GOT3 (cell line): ENCODE measurements at places on chromosomes 6 and 20.

GRCh38 chr6:90703336-90703735 lies 116.5 kb upstream of the MAP3K7 start:
- DNase-seq, result no peak

DNA sequence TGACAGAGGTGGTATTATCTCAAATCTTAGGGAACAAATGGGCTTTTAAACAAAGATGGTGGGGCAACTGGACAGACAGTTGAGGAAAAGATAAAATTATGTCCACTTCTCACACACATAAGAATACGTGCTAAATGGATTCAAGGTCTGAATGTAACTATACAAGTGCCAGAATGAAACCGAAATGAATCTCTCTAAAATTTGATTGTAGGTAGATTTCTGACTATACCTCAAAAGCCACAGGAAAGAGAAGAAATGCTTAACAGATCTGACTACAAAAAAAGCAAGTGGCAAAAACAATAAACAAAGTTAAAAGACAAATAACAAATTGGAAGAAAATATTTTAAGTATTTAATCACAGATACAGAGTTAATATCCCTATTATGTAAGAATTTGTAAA lies 182.7 kb upstream of the OLIG3 start:
- no peak for DNase-seq

DNA sequence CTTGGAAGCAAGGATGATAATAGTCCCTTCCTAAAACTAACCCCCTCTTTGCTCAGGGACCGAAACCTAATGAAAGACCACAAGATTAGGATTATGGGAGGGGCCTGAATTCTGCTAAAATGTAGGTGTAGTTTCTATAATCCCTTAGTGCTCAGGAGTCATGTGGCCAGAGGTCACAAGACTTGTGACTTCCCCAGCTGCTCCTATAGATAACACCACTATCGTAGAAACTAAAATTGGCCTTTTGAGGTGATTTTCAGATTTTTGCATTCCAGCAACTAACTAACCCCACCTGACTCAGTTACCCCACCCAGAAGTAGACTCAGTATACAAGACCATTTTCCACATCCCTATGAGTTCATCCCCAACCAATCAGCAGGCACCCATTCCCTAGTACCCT lies 42.1 kb downstream of the MDN1 start:
- no peak for DNase-seq

DNA sequence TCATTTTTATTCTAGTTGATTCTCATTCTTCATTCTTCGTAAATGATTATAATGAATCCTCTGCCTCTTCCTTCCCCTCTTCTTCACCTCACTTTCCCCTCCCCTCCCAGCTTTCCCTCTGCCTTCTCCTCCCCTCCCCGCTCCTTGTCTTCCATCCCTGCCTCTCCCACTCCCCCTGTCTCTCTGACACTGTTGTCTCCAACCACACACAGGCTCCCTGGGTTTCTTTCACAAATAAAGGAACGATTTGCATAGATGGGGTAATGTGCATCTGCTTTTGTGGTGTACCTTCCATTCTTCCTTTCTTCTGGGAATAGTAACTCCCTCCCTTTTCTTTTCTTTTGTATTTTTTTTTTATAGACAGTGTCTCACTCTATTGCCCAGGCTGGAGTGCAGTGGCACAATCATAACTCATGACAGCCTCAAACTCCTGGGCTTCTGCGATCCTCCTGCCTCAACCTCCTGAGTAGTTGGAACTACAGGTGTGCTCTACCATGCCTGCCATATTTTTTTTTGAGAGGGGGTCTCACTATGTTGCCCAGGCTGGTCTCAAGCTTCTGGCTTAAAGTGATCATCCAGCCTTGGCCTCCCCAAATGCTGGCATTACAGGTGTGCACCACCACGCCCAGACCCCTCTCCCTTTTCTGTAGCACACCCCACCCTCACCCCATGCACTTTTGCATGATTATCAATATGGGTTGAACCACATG lies 318.6 kb downstream of the PRKN start:
- DNase-seq, result no peak

- DNase-seq, result no peak
Measured at GRCh38 chr6:137043710-137044365, 927 bp downstream of the IL20RA start.

GRCh38 chr6:90098001-90098531 lies 198.6 kb downstream of the BACH2 start:
- no peak for DNase-seq

DNA sequence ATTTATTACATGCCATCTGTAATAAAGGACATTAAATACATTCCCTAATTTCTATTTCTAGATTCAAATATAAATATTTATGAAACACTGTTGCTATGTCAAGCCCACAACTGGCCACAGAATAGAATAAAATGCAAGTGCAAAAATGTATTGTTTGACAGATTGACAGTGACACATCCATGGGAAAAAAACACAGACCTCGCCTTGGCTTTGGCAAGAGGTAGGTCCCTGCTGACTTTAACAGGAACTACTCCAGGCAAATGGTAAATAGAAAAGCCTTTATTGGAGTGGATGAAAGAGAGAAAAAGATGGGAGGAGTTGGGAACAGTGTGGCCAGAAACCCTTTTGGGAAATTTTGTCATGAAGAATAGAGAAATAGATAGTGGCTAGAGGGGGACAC lies 622.9 kb downstream of the UTRN start:
- DNase-seq, result no peak

GRCh38 chr6:31592396-31592771 lies 422 bp downstream of the NCR3 start:
- DNase-seq, result no peak

GRCh38 chr6:69063401-69063800 lies 428.3 kb downstream of the ADGRB3 start:
- no peak for DNase-seq

GRCh38 chr6:40959781-40960327 lies 79.2 kb downstream of the UNC5CL start:
- DNase-seq, result no peak

DNA sequence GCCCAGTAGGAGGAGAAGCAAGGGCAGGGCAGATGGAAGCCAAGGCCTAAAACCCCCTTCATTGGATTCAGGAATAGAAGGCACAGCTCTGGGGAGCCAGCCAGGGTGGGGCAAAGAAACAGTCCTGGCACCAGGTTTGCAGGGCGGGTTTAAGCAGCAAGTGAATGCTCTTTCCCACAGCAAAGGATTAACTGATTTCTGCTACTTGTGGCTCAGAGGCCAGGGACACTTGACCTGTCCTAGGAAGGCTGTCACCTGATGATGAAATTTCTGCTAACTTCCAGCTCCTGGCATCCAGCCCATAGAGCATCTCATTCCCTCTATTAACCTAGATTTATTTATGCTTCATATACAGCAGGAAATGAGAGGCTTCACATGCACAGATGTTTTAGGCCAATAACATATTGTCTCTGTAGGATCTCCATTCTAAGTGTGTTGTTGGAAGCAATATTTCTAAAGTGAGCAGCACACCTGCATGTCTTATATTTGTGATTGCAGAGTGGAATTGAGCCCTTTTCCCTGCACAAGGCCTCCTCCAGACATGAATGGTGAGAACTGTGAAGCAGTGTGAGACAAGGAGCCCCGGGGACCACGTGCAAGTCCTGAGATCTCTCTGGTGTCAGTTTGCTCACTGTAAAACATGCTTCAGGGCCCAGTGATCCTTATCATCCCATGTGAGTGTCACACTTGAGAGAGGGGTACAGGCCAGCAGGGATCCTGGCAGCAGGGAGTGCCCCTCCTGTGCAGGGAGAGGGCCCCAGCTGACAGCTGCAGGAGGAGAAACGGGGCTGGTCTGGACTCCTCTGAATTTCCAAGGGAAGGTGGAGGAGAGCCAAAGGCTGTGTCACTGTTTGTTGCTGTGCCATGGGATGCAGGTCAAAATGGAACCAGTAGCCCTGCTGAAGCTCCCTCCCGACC lies 41.1 kb upstream of the CST5 start:
- DNase-seq, result no peak

DNA sequence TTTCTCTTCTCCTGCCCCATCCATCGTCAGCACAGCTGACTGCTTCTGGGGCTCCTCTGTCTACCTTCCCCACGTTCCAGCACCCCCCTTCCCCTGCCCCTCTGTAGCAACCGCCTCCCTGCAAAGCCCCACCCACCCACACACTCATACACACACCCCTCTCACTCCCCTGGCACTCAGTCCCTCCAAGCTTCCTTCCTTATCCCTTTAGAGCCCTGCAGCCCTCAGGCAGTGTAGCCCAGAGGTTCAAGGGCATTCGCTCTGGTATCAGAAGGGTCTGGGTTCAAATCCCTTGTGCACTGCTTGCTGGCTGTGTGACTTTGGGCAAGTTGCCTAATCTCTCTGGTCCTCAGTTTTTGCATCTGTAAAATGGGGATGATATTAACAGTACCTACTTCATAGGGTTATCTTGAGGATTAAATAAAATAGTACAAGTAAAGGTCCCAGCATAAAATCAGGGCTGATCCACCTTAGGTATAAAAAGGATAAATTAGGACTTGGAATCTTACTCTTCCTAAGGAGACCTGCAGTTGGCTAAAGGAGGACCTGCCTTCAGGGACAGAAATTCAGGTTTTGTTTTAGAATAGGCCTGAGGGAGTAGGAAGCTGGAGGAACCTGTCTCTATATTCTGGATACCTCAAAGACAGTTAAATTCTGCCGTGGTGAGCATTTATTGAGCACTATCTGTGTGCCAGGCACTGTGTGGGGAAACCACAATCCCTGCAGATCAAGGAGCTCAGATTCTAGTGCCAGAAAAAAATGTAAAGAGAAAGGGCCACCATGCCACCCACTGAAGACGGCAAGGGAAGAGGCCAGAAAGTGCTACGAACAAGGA lies 94.1 kb downstream of the SNX5 start:
- DNase-seq, result no peak

DNA sequence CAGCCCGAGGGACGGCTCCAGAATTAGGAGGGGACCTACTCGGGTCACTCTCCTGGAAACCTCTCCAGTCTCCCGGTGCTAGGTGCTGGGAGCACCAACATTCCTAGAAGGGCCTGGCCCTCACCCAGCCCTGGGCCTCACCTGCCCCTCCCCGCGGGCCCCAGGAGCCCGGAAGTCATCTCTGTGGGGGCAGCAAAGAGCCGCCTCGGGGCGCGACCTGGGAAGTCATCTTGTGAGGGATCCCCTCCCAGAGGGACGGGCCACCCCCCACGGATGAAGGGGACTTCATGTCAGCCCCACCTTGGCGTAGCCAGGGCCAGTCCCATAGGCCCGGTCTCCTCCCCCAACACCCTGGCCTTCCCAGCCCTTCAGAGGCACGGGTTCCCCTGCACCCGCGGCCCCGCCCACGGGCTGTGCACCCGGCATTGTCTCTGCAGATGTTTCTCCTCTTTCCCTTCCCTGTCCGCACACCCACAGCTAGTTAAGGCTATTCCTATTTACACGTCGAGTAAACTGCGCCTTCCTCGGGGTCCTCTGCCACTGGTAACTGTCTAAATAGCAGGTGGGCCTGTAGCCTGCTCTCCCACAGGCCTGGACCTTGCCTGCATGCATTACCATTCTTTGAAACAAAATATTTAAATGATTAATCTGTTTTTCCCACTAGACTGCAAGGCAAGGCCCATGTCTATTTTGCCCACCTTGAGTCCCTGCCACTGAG lies 896 bp upstream of the RNASET2 start:
- no peak for DNase-seq

DNA sequence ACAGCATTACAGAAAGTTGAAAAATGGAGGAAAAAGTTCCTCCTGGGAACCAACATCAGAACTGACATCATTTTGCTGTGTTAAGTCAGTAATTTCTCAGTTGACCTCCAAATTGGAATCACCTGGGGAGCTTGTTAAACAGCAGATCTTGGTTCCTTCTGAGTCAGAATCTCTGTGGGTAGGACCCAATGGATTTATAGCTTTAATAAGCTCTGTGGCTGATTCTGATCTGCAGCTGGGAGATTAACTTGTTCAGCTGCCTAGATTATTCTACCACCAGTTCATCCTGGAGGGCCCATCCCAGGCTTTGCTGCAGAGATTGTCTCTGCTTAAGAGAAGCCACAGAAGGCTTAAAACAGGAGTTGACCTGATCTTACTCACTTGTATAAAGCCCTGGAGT lies 90.7 kb upstream of the POPDC3 start:
- no peak for DNase-seq

- no peak for DNase-seq
Measured at GRCh38 chr6:104484626-104485025, 375.1 kb downstream of the HACE1 start.

DNA sequence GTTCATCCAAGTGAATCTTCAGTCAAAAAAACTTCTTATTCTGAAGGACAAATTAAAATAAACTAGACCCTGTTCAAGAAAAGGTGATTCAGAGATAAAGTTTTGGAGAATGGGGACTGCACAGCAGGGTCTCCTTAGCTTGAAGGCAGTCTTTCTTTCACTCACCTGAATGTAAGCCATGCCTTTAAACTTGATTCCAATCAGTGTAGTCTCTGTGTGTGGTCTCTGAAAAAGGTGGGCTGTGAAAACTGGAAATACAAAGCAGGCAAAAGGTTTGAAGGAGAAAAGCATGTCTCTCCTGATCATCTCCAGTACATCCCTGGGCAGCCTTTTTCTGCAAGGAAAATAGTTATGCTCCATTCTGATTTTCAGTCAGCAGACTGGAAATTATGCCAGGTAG lies 188.0 kb upstream of the SASH1 start:
- DNase-seq, result no peak

- no peak for DNase-seq
Measured at GRCh38 chr6:43834528-43835155, 64.6 kb downstream of the VEGFA start.

DNA sequence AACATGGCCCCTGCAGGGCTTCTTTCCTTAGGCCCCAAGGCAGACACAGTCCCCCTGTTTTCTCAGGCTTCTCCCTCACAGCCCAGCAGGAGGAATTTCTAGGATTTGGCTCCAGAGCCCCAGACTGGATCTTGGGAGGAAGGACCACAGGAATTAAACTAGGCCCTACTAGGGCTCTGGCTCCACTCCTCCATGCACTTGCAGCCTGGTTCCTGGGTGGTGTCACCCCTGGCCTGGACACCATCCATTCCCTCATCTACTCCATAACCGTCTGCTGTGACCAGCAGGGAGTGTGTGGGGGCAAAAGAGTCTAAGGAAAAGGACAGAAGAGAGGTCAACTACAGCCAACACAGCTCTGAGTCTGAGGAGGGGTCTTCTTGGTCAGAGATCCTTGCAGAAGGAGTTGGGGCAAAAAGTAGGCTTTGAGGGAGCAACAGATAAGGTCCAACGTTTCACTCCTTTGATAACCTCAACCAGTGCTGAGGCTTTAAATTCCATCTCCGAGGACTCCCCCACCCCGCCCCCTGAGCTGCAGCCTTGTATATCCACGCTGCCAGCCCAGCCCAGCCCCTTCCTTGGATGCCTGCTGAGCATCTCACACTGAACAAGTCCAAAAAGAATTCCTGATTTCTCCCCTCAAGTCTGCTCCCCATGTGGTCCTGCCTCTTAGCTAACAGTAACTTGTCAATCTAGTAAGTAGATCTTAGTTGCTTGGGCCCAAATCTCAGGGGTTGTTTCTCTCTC lies 27.9 kb upstream of the SPDEF start:
- DNase-seq, result no peak
